CD4-positive, alpha-beta T cell treated with Interleukin-4 for 1 hour (primary cell): ENCODE measurements at places on chromosomes 13 and 19.

DNA sequence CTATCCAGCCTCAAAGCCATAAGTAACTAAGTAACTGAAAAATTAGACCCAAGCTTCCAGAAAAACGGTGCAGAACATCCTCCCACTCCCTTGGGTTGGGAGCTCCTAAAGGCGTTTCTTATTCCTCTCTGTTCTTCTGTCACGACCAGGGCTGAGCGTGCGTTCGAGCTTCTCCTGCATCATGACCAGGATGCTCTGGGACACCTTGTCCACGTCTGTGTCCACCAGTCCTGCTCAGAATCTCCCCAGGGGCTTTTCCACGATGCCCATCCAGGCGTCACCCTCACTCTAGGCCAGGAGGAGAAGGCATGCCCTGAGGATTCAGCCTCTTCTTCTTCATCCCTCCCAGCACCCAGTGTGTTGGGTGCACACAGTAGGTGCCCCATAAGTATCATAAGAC, 37.8 kb upstream of the GAS6 start:
- no peak for DNase-seq

- no peak for DNase-seq
Observed at GRCh38 chr19:17137417-17137816, 61.8 kb downstream of the MYO9B start.

- DNase-seq, result no peak
Observed at GRCh38 chr13:47480121-47480520, 521.0 kb downstream of the SUCLA2 start.

DNA sequence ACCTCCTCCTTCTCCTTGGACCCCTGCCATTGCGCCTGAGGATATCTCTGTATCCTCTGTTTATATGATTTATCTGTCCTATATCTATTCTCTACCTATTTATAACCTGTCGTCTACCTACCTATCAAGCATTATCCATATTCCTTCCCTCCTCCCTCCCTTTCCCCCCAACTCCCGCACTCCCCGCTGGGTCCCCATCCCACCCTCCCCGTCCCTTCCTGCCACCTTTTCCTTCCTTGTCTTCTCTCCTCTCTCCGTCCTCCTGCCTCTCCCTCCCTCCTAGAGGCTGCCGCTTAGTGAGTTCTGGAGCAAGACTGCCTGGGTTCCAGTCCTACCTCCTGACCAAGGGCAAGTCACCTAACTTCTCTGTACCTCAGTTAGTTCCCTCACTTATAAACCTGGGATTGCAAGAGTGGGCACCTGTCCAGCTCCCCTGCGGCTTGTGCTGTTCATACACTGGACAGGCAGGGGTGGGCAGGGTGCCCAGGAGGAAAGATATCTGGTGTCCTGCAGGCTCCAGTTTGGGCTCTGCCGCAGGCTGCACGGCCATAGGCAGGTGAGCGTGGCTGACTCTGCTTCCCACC, 16.1 kb downstream of the TTYH1 start:
- DNase-seq, result no peak

DNA sequence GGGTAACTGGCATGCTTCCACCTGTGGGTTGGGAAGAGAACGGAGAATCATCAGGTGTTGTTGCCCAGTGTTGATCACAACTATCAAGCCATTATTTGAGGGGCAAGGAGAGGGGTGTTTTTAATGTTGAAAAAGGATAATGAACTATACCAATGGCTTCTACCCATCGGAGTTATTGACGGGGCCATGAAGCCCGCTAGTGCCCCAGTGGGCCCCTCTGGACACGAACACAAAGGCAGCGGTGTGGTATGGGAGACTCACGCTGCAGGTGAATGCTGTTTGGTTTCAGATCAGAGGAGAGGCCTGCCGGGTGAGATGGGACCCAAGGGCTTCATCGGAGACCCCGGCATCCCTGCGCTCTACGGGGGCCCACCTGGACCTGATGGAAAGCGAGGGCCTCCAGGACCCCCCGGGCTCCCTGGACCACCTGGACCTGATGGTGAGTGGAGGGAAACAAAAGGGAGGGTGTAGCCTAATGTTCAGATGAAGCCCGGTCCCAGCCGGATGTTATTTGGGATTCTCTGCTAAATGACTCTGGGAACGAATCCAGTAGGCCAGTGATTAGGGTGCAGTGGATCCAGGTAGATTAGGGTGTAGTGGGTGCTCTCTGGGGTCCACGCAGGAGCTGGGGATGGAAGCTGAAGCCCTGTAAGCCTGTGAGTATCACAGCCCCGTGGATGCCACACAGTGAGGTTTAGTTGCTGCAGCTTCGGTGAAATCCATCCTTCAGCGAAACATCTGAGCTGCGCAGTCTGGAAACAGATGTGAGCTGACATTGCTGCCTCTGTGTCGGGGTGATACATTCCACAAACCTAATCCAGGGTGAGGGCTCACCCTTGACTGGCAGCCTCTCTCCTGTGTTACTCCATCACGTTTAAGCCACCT, 111.3 kb downstream of the RAB20 start:
- DNase-seq, result no peak

GRCh38 chr19:6820237-6820636, 47.7 kb downstream of the VAV1 start:
- no peak for DNase-seq

- DNase-seq, result no peak
Observed at GRCh38 chr19:55071129-55071502, 4.6 kb upstream of the EPS8L1 start.

- DNase-seq, result no peak
Observed at GRCh38 chr13:80496721-80497397, 155.9 kb upstream of the SPRY2 start.

DNA sequence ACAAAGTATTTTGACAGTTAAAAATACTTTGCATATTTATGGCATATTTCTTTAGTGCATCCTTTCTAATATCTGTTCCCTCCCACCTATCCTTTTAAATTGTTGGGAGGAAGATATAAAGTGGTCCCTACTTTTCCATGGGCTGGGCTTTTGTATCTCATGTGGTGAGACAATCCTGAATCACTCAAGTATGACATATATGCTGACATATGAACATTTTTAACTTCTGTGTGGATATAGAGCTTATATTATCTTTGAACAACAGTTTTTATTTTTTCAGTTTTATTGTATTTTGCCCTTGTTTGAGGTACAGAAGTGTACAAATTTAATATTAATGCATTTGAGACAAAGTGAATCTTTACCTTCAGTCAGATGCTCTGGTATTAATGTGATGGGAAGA, 3.4 kb downstream of the ZMYM2 start:
- no peak for DNase-seq

GRCh38 chr13:107301724-107302374, 733.9 kb upstream of the ARGLU1 start:
- DNase-seq, result no peak

DNA sequence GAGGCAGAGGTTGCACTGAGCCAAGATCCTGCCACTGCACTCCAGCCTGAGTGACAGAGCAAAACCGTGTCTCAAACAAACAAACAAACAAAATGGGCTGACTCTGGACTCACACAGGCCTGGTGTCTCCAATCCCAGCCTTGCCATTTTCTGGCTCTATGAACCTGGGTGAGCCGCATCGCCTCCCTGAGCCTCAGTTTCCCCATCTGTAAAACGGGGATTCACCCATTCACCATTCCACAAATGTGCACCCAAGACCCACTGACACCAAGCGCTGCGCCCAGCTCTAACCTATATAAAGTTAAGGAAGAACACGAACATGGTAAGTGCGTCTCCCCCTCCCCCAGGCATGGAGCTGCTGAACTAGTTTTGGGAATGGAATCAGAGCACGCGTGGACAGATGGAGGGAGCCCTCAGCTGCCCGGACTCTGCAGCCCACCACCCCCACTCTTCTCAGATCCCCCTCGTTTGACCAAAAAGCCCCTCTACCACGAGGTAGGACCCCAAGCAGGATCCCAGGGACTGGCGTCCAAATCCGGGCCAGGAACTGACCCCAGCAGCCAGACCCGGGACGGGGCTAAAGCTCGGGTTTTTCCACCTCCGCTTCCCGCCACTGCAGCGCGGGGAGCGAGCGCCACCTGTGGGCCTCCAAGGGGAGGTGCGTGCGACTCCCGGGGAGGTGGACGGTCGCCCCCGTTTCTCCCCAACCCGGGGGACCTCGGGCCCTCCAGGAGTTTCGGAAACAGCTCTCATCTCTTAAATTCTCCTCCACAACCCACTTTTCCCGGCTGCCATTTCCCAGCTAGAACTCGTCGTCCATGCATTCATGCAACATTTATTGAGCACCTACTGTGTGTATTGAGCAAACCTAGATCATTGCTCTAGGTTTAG, 33.0 kb upstream of the ADGRE5 start:
- peak; percentile 65 for DNase-seq

GRCh38 chr19:7500811-7501450, 12.1 kb upstream of the PEX11G start:
- no peak for DNase-seq

DNA sequence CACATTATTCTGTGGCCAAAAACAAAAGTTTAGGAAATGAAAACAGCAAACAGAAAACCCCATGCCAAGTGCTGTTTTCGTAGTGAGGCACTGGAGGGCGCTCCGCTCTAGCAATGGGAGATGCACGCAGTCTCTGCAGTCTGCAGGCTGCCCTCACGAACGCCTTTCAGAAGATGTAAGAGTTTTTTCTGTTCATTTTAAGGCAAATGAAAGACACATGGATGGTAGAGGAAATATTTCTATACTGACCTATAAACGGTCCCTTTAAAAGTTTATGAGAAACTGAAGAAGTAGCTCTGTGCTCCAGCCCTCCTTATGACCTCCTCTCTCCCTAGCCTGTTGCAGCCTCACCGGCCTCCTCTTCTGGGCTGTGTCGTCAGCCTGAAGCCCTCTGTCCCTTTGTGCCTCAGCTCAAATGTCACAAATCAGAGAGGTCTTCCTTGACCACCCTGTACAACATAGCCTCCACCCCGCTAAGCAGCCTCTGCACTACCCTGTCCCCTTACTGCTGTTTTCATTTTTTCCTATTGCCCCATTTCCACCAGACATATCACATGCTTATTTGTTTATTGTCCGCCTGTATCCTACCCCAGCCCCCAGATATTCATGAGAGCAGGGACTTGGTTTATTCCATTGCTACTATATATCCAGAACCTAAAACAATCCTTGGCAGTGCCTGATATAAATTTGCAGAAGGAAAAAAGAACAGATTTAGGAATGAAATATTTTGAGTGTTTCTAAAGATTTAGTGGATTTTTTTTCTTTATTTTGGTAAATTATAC, 116.4 kb downstream of the TM9SF2 start:
- no peak for DNase-seq
